ENCODE measurements at places on chromosomes 11 and 22.

GRCh38 chr11:96322775-96323641 is 20.0 kb downstream of the MAML2 start:
- no peak for DNase-seq

DNA sequence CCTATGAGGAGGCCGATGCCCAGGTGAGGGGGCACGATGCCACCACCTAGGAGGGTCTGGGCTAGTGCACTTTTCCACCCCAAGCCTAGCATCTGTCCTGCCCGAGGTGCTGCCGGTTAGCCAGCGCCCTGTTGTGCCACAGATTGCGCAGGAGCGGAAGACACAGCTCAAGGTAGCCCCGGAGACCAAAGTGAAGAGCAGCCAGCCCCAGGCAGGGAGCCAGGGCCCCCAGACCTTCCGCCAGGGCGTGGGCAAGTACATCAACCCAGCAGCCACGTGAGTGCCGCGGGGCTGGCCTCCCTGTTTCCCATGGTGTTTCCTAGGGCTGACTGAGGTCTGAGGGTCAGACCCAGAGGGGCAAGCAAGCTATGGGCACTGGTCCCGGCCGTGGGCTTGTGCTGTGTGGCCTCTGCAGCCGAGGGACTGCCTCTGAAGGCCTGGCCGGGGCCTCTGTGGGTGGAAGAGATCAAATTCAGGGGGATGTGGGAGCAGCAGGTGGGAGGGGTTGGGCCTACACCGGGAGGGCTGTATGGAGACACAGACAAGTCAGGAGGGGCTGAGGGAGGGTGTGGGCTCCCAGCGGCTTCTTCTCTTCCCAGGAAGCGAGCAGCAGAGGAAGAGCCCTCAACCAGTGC is 29.1 kb downstream of the PPIL2 start:
- no peak for DNase-seq

DNA sequence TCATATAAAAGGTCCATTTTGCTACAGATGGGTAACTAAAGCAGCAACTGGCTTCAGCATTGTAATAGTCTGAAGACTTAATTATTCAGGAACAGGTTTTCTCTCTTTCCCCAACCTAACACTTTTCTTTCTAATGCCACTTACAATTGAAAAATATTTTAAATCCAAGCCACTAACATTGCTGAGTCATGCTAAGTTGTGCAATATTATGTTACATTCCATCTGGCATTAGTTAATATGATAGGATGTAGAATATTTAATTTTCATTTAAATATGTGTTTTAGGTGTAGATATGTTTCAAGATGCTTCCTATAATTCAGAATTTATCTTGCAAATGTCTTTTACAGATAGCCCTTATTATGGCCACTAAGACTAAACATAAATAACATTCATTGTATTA is 98.6 kb downstream of the KIF18A start:
- no peak for DNase-seq

DNA sequence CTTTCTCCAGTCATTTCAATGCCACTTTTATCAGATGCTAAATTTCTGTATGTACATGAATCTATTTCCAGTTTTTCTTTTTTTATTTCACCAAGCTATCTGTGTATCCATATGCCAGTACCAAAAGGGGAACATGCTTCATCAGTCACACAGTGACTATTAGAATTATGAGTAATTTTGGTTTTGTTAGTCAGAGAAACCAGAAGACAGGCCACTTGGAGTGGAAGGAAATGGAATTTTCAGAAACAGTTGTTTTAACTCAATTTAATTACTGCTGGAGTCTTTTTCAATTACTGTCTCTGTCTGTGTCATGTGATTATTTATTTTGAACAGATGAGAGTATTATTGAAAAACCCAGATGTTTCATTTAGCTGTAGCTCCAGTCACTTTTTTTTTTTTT is 84.6 kb upstream of the ANO3 start:
- no peak for DNase-seq

GRCh38 chr11:118957968-118958367 is 1.9 kb downstream of the UPK2 start:
- no peak for DNase-seq

DNA sequence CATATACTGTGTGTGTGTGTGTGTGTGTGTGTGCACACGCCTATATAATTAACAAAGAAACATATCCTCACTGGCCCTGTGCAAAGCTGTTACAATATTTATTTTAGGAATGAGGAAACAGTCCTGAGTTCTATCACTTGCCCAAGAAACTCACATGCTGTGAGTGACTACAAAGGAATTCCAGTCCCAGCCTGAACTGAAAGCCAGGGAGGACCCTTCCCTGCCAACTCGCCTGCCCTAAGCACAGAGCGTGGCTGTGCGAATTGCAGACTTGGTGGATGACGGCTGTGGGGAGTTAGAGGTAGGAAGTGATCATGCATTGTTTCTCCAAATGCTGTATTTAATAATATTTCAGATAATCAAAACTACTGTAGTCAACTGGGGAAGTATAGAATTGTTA is 26.4 kb upstream of the CD5 start:
- DNase-seq, result peak; percentile 7

DNA sequence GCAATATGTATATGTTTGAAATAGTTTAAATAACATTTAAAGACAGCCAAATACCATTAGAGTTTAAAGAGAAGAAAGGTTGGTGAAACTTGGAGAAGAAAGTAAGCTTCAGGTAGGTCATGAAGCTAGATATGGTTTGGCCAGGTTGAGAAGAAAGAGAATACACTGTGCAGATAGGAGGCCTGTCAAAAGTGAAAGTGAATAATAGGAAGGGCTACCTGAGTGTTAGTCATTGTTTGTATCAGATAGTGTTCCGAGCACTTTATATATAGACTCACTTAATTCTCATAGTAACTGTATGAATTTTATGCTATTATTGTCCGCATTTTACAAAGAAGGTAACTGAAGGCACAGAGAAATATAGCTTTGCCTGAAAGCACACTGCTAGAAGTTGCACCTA is 56.9 kb downstream of the USP47 start:
- DNase-seq, result no peak

DNA sequence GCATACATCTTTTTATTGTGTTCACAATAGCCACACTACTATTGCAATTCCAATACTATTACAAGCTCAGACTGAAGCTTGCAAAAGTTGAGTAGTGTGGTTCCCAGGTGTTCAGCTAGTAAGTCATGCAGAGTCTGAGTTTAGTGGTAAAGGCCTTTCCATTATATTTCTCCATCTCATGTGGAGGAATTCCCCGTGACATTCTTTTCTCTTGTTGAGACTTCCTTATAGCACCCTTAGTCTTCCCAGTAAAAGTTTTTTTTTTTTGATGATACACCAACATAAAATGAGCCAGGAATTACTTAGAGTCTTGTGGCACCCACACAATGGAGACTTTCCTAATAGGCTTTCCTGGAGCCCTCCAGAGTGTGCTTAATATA is 110.8 kb downstream of the UVRAG start:
- DNase-seq, result no peak

DNA sequence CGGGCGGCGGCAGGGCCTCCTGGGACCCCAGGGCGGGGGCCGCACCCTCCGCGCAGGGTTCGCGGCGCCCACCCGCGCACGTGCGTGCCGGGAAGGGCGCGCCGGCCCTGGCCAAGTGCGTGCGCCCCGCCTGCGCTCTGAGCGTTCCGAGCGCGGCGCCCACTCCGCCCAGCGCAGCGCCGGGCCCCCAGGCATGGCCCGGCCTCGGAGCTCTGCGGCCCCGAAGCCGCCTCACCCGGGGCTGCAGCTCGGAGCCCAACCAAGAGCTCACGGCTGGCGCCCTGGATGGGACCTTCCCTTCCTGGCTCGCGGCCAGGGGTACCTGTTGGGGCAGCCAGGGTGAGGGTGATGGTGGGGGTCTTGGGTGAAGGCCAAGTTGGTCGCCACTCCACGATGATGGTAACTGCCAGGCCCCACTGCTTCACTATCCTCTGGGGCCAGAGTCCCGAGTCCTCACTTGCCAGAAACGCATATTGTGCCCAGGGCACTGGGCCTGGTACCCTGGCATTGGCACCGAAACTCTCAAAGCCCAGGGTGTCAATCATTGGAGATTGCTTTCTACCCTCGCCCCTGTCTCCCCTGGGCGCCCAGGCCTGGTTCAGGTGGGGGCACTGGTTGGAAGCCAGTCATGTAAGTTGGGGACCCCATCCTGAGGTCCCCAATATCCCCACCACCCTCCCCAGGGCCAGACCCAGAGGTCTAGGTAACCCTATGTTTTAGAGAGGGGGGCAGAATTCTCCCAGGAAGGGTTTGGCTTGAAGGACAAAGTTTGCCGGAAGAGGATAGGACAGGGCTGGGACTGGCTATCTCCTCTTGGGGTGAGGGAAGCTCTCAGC is 882 bp downstream of the ANO1 start:
- no peak for DNase-seq
